ENCODE measurements at places on chromosomes 6 and 20.

- DNase-seq: peak; percentile 79
Measured at GRCh38 chr6:3749977-3750316, 1.6 kb downstream of the PXDC1 start.

GRCh38 chr20:49724408-49725223, 10.9 kb upstream of the B4GALT5 start:
- peak; percentile 85 for DNase-seq

DNA sequence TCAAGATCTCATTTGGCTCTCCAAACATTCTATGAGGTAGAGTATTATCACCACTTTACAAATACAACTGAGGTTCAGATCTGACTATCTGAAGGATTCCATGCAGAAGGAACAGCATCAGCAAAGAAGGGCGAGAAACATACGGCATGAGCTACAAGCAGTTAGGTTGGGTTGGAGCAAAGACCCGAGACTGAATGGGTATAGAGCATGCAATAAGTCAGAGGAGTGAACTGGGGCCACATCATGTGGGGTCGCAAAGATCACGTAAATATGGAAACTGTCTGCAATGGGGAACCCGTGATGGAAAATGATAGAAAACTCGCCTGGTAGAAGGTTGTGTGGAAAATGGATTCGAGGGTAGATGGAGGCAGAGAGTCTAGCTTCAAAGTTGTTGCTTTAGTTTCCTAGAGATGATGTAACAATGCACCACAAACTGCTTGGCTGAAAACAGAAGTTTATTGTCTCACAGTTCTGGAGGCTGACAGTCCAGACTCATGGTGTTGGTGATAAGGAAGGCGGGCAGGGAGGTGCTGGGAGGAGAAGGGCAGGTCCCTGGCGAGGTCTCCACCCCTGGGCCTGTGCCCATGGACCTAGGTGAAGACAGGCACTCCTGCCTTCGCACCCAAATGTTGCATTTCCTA, 44.3 kb upstream of the BCLAF1 start:
- no peak for DNase-seq

DNA sequence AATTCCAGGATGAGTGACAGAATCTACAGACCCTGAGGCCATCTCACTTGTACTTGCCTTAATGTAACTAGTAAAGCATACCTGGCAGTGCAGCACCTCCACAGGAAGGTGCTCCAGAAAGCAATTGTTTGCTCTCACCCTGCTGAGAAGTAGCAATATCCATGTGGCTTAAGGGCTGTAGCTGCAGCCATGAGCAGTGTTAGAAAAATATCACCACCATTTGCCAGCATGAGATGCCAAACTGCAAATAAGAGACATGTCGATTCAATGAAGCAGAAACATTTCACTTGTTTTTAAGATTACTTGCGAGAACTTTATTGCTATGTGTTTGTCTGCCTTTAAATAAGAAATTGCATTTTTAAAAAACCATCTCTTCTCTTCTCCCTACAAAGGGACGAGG, 151.5 kb downstream of the PRL start:
- DNase-seq: no peak

GRCh38 chr6:22435151-22435550, 134.2 kb upstream of the HDGFL1 start:
- DNase-seq: no peak

GRCh38 chr20:47204008-47204849, 152.3 kb downstream of the ZMYND8 start:
- peak; percentile 52 for DNase-seq

Data from RPMI7951 (cell line).